ENCODE measurements at places on chromosomes 12 and 14. TPM values are rescaled to one million over a fixed set of nuclear protein-coding genes. Genes with fewer than 3 reads are reported as not detected.

GRCh38 chr12:68416826-68417225, 84.7 kb upstream of the MDM1 start:
- DNase-seq: no peak

GRCh38 chr14:74476607-74477006, 16.5 kb downstream of the NPC2 start:
- peak; percentile 13 for DNase-seq

- DNase-seq: peak; percentile 89
These were observed at the start of gene NELL2 for GRCh38 chr12:44875954-44876543. TSS of gene NELL2 (minus strand) at chr12:44876315. CDS start at chr12:44875869, 446 bp downstream.

KRT80 gene
- total RNA-seq: not detected

KIF5A gene
- total RNA-seq: 51.7 TPM

TIMELESS gene
- 8.5 TPM for total RNA-seq

GRCh38 chr12:69438539-69438938, 31.6 kb upstream of the FRS2 start:
- DNase-seq: no peak

GRCh38 chr14:105281371-105282097, 19.3 kb downstream of the BRF1 start:
- DNase-seq: peak; percentile 70

RNASE2 gene
- total RNA-seq: not detected

DNA sequence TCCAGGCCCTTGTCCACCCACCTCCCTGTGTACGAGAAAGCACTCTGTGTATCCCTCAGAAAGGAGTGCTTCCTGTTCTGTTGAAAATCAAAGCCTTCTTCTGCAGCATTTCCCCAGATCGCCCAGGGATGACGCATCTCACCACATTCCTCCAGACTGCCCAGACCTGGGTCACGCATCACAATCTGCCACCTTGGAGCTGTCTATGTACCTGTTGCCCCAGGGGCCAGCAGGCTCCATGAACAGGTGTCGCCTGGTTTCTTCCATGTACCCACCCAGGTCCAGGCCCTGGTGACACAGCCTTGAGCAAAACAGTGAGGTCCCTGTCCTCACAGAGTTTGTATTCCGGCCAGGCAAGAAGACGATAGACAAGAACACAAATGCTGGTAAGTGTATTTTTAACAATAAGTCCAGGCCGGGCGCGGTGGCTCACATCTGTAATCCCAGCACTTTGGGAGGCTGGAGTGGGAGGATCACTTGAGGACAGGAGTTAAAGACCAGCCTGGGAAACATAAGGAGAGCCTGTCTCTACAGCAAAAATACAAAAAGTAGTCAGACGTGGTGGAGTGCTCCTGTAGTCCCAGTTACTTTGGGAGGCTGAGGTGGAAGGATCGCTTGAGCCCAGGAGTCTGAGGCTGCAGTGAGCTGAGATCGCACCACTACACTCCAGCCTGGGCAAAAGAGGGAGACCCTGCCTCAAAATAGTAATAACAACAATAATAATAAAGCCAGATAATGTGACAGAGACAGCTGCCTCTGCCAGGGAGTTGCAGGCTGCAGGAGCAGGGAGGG, 6.8 kb upstream of the PPP1R13B start:
- DNase-seq: no peak

DNA sequence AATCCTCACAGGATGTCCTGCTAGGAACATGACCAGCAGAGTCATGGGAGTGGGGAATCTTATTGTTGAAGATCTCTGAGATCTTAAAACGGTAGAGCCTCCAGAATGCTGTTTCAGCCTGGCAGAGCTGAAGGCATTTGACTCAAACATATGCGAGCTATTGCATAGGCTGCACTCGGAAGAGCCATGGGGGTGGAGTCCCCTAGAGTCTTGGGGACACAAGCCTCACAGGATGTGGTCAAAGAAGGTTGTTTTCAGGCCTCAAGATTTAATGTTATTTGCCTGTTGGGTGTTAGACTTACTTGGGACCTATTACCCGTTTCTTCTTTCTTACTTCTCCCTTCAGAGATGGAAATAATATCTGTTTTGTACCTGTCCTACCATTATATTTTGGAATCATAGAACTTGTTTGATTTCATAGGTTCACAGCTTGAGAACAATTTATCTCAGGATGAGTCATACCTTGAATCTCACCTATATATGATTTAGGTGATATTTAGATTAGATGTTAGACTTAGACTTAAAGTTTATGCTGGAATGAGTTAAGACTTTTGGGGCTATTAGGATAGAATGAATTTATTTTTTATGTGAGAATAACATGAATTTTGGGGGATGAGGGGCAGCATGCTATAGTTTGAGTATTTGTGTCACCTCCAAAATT, 172.2 kb upstream of the ATP2B1 start:
- DNase-seq: no peak

DNA sequence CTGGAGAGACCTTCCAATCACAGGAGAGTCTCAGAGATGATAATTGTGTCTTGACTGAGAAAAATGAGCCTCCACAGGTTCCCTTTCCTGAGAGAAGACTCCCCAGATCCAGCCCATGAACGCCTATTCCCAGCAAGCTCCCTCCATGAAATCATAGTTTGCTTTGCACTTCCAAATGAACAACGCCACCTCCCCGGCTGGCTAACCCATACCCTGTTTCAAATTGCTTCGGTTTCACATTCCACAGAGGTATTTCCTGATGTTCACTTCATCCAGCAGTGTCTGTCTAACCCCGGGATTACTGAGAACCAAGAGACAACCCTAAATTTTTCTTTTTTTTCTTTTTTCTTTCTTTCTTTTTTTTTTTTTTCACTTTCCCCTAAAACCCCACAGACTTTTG, 124.1 kb upstream of the RFLNA start:
- DNase-seq: no peak

DNA sequence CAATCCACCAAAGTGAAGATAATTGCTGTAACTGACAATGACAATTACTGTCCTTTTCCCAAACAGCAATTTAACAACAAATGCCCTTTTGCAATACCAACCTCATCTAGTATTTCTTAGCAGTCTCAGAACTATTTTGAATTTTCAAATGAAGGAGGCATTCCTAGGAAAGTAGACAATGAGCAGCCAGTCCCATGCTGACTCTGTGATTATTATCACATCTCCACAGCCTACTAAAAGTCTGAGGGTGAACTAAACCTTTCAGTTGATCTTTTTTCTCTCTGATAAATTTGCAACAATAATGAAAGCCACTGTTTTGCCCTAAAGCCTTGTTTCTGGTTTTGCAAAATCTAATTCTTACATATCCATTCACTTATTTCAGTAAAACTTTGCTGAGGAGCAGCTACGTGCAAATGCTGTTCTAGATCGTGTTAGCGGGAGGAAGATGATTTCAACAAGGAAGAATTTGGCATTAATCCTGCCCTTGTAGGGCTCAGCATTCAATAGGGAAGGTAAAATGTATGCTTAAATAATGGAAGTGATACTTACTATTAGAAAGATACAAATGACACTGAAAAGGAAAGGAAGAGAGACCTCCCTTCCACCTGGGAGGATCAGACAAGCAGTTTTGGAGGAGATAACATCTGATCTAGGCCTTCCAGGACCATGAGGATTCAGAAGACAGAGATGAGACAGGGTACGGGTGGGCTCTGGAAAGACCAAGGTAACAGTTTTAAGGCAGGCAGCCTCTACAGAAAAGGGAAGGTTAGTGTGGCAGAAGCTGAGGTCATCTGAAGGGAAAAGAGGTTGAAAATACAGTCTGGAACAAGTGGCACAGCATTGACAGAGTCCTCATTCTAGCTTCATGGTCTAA, 47.4 kb downstream of the SLC38A1 start:
- no peak for DNase-seq

ZNF268 gene
- 37.4 TPM for total RNA-seq

PRB4 gene
- total RNA-seq: not detected

DNA sequence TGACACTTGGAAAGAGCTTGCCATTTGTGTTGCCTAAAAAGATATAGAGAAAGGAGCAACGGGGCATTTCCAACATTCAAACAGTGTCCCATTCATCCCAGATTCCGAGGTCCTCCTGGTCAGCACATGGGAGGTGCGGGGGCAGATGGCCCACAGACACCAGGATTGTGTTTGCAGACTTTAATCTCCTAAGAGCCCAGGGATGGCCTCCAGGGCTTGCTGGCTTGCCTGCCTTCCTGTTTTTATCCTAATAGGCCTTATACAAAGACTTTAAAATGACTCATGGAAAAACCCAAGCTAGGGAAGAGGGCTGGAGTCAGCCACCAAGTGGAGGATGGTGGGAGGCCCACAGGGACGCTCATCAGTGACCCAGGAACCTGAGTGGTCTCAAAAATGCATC, 21.5 kb upstream of the FAM181A start:
- no peak for DNase-seq

MYBPC1 gene
- 2.0 TPM for total RNA-seq

- DNase-seq: no peak
These were observed 37.4 kb downstream of the FMNL3 start for GRCh38 chr12:49669796-49670195.

NYNRIN gene
- 31.8 TPM for total RNA-seq

ASIC1 gene
- total RNA-seq: 20.5 TPM

DNA sequence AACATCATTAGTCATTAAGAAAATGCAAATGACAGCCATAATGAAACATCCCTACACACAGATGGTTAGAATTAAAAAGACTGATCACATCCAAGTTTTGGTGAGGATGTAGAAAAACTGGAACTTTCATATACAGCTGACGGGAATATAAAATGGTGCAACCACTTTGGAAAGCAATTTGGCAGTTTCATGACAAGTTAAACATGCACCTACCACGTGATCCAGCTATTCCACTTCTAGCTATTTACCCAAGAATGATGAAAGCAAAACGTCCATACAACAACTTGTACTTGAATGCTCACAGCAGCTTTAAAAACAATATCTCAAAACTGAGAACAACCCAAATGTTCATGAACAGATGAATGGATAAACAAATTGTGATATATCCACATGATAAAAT, 77.9 kb upstream of the AVPR1A start:
- no peak for DNase-seq

VRTN gene
- total RNA-seq: not detected

GRCh38 chr12:54329759-54330158, 4.8 kb downstream of the COPZ1 start:
- DNase-seq: no peak

DNA sequence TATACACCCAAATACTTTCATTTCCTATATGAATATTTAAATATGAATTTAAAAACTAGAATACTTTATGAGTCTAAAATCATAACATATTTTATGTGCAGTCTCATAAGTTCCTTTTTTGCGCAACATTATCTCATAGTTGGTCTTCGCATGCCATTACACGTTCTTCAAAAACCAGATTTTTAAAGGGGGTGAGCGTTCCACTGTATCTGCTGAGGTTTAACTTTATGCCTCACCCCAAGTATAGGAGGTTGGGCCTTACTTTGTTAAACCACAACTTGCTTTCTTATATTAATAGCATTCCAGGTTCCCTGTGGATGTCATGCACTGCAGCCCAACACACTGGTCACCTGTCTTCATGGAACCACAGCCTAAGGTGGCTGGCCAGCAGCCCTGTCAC, 118.6 kb downstream of the APAF1 start:
- no peak for DNase-seq

PITPNM2 gene
- total RNA-seq: 5.5 TPM

DNA sequence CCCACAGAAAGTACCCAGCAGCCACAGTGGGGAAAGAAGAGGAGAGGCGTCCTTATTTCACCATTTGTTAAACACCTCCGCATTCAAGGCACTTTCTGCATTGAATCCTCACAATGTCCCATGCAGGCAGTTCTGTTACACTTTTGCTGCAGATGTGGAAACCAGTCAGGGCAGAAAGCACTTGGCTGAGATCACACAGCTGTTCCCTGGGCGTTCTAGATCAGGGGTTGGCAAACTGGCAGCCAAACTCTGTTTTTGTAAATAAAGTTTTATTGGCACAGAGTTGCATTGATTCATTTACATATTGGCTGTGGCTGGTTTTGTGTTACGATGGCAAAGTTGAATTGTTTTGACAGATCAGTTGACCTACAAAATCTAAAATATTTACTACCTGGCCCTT, 20.1 kb downstream of the FOXN4 start:
- DNase-seq: no peak

GRCh38 chr12:39122562-39123204, 217.3 kb upstream of the CPNE8 start:
- no peak for DNase-seq

DNA sequence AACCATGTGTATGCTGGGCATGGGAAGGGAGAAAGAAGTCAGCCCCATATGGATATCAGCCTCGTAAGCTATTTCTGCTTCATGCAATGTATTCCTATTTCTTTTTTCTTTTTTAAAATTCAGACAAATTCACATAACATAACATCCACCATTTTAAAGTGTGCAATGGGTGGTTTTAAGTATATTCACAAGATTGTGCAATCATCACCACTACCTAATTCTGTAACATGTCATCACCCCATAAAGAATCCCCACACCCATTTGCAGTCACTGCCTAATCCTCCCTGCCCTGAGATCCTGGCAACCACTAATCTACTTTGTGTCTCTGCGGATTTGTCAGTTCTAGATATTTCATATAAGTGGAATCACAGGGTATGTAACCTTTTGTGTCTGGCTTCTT, 9.5 kb downstream of the POMT2 start:
- no peak for DNase-seq

- no peak for DNase-seq
These were observed 127.6 kb upstream of the DAAM1 start for GRCh38 chr14:59060841-59061240.

- DNase-seq: no peak
These were observed 6.1 kb upstream of the NUAK1 start for GRCh38 chr12:106144847-106145246.

- peak; percentile 35 for DNase-seq
These were observed 79.0 kb downstream of the TMX1 start for GRCh38 chr14:51318813-51319597.

DNA sequence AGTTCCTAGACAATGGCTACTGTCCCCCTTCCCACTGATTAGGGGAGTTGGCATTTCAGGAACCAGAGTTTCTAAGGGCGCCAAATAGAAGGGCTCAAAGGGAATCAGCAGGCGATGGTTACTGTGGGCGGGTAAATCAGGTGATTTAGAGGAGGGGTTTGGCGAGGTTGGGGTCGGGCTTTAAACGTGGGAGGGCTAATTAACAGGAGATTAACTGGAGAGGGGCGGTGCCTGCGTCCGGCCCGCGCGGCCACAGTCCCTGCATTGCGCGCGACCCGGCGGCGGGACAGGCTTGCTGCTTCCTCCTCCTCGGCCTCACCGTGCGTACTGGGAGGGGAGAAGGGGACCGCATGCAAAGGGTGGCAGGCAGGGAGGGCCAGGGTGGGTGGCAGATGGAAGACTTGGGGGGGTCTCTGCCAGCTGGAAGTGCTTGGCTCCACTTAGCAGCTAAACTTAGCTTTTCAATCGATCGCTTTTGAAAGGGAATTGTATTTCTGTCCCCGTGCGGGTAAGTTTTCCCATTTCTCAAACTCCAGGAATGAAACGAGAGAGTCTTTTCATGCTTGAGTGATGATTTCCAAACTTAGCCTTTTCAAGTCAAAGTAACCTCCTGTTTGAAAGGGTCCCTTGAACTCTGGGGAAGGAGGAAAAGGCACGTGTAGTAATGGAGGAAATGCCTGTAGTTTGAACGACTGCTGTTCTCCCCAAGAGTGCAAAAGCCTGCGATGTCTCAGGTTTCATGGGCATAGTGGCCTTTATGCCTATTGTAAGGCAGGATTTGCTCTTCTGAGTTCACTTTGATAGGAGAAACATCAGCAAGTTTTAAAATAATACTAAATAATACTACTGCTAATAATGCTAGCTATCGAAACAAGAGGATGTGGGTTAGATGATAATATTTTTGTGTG, at the start of gene MGST1:
TSS of gene MGST1 (plus strand) at position 255 of the 908 bp plus-strand sequence. CDS start 6,608 bp downstream, outside the sequence.
- no peak for DNase-seq

- DNase-seq: no peak
These were observed 11.1 kb downstream of the NAA30 start for GRCh38 chr14:57401501-57401900.

GRCh38 chr14:100359881-100360280, 36.7 kb downstream of the SLC25A47 start:
- DNase-seq: no peak

ORMDL2 gene
- total RNA-seq: 8.3 TPM
